ENCODE measurements at places on chromosomes 13 and 19.
A peak's percentile ranks its signal among the peaks of the same experiment; 100 is the strongest.

DNA sequence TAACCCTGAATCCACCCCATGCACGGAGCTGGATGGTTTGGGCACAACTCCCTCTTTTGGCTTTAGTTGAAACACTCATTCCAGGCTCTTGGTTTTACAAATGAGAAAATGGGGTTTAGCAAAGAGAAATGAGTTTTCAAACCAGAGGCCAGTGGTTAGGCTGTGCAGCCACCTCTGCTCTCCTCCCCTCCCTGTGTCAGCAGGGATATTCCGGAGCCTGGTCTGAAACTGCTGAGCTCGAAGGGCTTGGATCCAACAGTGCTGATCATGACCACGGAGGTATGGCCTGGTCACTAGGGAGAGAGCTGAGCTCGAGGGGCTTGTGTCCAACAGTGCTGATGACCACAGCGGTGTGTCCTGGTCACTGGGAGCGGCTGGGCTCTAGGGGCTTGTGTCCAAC, 41.5 kb downstream of the ZNF787 start:
- no peak for DNase-seq

- DNase-seq: no peak
Observed at GRCh38 chr13:86681223-86681622, 882.0 kb upstream of the SLITRK6 start.

- no peak for DNase-seq
Observed at GRCh38 chr19:28307487-28307886, 905.5 kb downstream of the UQCRFS1 start.

DNA sequence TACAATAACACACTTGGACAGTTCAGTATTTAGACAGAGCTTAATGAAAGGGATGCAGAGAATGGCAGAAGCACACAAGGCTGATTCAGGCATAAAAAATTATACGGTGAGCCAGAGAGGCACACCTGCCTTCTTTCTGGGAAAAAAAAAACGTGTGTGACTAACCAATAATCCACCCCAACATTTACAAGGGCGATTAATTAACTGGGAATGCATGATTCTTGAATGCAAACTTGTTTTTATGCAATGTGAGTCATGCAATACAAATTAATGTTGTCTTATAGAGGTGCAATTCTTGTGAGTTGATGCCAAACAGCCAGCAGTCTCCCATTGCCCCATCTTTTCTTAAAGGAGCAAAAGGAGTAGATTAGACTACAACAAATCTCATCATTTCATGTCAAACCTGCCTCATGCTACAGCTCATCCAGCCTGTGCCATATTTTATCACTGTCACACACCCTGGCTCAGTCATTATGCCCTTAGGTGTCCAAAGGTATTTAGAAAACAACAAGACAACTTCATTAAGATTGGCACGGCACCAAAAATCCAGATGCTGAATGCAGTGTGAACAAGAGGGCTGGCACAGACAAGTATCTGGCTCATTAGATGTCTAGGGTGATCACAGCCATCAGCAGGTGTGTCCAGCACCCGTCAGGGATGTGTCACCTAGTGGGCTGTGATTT, 721.1 kb downstream of the EFNB2 start:
- peak; percentile 93 for DNase-seq

- no peak for DNase-seq
Observed at GRCh38 chr13:42148538-42148937, 100.1 kb downstream of the DGKH start.

DNA sequence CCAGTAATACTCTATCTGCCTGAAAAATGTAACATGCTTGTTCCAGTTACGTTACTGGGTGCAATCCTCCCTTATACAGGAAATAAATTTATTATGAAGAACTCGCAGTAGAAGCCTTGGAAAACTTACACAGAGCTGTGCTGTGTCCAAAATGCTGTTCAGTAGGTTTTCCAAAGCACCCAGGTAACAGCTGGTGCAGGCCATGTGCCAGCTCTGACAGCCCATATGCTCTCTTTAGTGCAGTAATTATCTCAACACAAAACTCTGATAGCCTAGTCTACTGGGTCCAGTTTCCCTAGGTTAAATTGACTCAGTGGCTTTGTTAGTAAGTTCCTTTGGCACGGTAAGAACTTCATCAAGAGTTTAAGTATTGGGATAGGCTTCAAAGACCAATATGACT, 120.7 kb upstream of the OBI1 start:
- no peak for DNase-seq

GRCh38 chr19:43028866-43029265, 2.6 kb upstream of the PSG11 start:
- no peak for DNase-seq

GRCh38 chr13:20390526-20391175, 135.0 kb downstream of the CRYL1 start:
- DNase-seq: no peak

- DNase-seq: no peak
Observed at GRCh38 chr19:31694761-31695160, 345.5 kb upstream of the TSHZ3 start.

DNA sequence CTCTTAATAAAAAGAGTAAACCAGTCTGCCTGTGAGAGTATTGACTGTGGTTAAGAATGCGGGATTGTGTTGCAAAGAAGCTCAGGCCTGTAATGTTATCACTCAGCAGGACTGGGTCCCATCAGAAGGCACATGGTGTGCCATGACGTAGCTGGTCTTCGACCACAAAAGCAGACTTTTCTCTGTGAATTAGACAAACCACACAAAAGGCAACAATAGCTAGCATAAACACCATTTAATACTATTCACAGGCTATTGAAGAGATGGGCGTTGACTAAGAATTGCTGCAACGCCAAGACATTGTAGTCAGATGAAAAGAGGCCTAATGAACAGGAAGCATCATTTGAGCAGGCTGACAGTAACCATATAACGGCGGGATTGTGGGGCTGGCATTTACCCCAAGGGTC, 235.6 kb upstream of the SOX21 start:
- DNase-seq: no peak

DNA sequence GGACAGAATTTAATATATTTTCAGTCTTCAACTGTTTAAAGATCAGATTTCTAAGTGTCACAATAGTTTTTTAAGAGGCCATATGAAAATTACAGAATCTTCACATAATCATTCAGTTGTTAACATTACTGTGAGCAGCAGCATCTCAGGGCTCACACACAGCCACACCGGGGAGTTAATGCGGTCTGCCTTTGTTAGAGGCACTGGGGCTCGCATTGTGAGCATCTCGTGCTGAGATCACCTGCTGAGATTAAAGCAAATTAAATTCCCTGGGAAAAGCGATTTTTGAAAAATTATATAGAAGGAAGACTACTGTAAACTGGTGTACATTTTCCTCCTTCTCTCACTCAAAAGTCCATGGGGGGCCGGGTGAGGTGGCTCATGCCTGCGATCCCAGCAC, 16.6 kb downstream of the GPR12 start:
- no peak for DNase-seq

- DNase-seq: no peak
Observed at GRCh38 chr13:103349211-103349980, 283.2 kb upstream of the SLC10A2 start.

GRCh38 chr13:57044910-57045309, 95.8 kb upstream of the PRR20A start:
- DNase-seq: no peak

DNA sequence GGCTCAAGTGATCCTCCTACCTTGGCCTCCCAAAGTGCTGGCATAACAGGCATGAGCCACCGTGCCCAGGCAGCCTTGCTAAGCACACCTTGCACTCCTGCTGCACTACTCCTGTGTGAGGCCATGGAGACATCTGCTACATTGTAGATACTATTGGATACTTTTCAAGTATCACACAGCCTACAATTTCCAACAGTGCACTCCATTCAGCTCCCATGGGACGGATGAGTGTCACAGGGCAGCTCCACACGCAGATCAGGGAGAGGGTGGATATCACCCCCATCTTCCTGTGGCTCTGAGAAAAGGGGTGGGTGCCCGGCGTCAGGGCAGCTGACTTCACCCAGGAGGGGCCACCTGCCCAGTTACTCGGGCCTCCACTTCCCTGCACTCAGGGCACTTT, 39.1 kb upstream of the CCNE1 start:
- no peak for DNase-seq

- DNase-seq: no peak
Observed at GRCh38 chr13:94640721-94641120, 39.1 kb downstream of the GPR180 start.

GRCh38 chr13:95023405-95023804, 277.8 kb downstream of the ABCC4 start:
- DNase-seq: no peak

DNA sequence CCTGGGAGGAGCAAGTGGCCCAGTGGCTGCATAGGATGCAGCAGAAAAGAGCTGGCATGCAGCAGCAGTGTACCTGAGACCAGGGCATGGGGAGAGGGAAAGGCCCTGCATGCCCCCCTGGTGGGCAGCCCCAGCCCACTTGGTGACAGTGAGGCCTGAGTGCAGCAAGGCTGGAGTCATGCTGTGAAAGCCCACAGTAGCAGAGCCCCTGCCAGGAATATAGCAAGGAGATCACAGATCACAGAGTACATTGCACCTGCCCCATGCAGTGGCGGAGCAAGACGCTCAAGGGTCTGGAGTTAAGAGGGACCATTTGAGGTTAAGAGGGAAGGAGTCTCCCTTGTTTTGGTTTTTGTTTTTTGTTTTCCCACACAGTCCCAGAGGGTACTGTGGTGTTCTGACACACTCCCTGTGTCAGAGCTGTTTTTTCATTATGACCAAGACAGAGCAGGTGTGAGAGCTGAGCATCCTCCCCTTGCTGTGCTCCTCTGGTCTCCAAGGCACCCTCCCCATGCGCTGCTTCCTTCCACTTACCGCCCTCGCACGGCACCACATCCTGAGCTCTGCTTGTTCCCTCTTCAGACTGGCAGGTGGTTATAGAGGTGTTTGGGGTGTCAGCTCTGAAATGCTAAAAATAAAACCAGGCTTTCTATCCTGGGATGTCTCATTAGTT, 85.0 kb upstream of the UBL3 start:
- no peak for DNase-seq

DNA sequence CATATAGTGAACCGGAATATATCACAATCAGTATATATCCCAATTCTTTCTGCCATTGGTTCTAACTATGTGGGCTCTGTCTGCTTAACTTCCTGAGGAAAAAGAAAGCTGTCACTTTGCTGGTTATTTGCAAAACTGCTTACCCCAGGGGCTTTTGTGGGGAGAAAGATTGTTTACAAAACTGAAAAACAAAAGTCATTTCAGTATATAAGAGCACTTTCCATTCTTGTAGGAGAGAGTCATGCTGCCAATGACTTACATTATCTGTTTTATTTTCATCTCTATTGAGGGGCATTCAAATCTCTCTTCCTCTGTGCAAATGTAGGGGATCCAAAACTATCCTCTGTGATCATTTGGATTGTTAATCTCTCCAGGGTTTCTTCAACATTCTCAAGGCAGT, 3.2 kb upstream of the HS6ST3 start:
- no peak for DNase-seq

GRCh38 chr19:33649627-33650305, 28.0 kb downstream of the CHST8 start:
- no peak for DNase-seq

DNA sequence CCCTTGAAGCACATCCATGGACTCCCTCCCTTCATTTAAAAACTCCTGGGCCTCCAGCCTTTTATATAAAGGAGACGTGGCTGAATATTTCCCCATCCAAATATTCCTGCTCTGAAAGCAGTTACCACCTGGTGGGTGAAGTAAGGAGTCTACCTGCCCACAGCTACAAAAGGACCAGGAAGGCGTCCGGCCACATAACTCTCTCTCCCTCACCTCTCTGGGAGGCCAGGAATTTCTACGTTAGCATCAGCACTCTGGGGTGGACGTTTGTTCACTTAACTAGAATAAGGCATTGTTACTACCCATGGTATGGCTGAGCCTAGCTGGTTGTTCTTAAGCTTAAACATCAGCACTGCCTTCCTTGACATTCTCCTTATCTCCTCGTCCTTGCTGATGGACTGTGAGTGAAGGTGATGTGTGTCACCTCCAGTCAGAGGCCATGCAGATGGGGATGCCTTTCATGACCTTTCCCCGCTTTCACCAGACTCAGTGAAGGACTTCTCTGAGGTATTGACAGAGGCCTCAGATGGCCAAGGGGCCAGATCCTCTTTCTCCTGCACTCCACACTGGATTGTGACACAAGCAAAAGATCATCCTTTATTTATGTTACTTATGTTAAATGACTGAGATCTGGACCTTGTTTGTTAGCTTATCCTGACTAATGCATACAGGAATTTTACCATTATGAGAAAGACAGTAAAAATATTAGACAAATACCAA, 22.2 kb upstream of the KPNA3 start:
- DNase-seq: no peak

DNA sequence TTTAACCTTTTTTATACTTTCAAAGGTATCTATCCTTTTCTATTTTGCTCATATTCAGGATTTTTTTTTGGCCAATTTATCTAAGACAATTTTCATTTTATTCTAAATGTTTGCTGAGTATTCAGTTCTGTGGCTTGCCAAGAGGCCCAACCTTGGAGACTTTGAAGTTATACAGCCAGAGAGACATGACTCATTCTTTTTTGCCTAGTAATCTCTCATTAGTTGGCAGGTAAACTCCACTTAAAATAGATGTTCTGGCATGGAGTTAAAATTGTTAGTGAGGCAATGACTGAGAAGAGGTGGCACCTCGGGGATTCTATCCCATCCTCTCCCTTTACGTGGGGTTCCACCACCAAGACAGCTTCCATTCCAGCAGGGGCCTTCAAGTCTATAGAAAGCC, 213.8 kb downstream of the KCTD12 start:
- DNase-seq: no peak

- DNase-seq: no peak
Observed at GRCh38 chr13:28117689-28118377, 17.5 kb upstream of the FLT3 start.

DNA sequence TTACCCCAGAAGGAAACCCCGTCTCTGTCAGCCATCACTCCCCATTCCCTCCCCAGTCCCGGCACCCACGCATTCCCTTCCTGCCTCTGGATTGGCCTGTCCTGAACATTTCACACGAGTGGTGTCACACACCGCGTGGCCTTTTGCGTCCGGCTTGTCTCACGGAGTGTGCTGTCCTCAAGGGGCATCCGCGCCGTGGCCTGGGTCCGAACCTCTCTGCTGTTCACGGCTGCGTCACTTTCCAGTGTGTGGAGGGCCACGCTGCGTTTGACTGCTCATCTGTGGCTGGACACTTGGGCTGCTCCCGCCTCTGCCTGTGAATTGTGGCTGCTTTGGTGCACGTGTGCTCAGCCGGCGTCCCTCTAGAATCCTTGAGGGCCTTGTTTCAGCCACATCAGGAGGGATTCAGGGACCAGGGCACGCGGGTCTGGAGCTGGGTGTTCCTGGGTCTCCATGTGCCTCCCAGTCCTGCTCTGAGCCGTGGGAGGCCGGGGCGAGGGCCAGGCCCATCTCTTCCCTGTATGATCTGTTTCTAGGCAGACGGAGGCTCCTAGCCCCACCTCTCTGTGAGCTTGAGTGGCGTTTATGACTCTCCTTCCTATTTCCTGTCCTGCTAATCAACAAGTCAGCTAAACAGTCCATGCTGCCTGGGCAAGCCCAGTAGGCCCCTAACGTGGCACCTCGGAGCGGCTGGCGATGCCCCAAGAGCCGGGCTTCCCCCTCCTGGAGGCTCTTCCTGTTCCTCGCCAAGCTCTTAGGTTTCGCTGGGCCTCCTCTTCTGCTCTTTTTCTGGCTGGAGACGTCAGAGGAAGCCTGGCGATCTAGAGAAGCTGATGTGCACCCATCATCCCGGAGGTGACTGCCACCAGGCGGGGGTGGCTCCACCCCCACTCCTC, 8.1 kb downstream of the STK11 start:
- DNase-seq: peak; percentile 85

Measured in keratinocyte (primary cell).